ENCODE measurements at places on chromosomes 13 and 19. TPM values are rescaled to one million over a fixed set of nuclear protein-coding genes. Genes with fewer than 3 reads are reported as not detected.

DNA sequence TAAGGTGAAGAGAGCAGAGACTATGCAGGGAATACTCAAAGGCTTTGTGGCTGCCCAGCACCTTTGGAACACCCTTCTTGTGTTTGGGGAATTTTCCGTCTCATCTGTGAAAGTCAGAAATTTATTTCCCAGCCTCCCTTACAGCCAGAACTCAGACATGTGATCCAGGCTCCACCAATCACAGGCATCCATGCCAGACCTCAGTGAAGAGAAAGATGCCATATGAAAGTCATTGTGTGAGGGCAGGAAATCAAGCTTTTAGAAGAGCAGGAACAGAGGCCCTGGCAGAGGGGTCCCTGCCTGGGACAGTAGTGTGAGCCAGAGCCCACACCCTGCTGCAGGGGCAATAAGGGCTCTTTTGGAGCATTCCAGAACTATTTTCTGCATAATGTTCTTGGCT lies 12.1 kb downstream of the CCDC70 start:
- no peak for DNase-seq

ZSCAN5B gene
- total RNA-seq, result not detected

- no peak for DNase-seq
Measured at GRCh38 chr19:56837492-56838023, 3.0 kb downstream of the PEG3 start.

DNA sequence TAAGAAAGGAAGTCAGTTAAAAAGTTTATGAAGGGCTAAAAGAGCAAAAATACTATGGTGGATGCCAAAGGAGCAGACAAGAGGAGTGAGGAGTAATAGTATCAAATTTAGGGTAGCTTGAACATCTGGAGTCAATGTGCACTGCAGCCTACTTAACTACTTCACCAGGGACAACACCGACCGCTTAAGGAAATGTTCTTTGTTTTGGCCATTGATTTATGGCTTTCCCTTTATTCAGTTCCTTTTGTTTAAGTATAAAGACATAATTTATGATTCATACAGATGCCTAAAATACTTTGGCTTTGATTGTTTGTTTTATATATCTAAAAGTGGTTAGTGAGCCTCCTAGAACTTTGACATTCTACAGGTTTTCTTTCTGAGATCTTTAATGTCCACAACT lies 276.3 kb upstream of the PRR20A start:
- DNase-seq, result no peak

DNA sequence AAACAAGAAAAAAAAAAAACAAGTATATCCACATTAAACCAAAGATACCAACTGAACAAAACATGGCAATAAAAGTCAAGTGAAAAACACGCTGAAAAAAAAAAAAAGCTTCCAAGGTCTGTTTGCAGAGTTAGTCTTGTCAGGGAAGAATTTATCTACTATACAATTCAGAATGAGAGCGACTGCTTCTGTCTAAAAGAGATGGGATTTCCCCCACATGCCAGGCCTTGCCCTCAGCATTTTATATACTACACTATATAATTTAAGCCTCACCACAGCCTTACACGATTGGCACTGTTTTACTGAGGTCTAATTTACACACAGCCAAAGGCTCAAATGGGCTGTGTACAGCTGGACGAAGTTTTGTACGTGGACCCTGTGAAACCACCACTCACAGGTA lies 67.3 kb downstream of the FOXO1 start:
- no peak for DNase-seq

ZNF628 gene
- 10.8 TPM for total RNA-seq

GRCh38 chr19:765179-765738 lies 14.3 kb downstream of the MISP start:
- DNase-seq, result no peak

GRCh38 chr19:13505761-13506470 lies 363 bp downstream of the CACNA1A start:
- DNase-seq, result peak; percentile 80

- no peak for DNase-seq
Measured at GRCh38 chr13:34620074-34620850, 321.8 kb upstream of the NBEA start.

GRCh38 chr13:62113179-62113578 lies 697.5 kb upstream of the PCDH20 start:
- no peak for DNase-seq

DNA sequence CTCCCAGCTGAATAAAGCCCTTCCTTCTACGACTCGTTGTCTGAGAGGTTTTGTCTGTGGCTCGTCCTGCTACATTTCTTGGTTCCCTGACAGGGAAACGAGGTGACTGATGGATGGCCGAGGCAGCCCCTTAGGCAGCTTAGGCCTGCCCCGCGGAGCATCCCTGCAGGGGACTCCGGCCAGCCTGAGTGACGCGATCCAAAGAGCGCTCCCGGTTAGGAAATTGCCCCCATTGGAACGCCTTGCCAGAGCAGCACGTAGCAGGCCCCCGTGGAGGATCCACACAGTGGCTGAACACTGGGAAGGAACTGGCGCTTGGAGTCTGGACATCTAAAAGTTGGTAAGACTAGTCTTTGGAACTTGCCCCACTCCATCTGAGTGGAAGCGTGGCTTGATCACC lies 296.8 kb upstream of the SGCG start:
- DNase-seq, result no peak

ZSCAN4 gene
- total RNA-seq, result not detected

DNA sequence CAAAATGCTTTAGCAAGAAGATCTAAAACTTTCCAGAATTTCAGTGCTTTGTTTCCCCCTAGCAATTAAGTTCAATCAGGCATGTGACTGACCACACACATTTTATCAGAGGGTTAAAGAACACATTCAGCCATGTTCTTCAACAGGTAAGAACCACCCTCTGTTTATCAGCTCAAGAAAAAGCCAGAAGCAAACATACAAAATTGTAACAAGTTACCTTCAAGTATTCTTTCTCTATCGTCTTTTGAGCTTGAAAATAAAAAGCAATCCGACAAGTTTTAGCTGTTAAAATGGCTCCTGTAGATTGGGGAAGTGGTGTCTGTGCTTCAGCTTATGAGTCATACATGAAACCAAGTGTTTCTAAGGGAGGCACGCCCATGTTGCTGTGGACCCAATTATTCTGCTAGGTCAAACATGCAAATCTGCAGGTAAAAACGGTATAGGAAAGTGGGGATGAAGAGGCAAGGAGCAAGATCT lies at the start of gene ELF1:
Gene ELF1, minus strand, starts transcription at position 306 of the 477 bp plus-strand sequence. CDS start 37,262 bp downstream, outside the sequence.
- DNase-seq, result no peak

GRCh38 chr13:41212881-41213280 lies 18.5 kb upstream of the KBTBD7 start:
- DNase-seq, result no peak

SLC6A16 gene
- 1.7 TPM for total RNA-seq

SIGLEC8 gene
- total RNA-seq, result not detected

DNA sequence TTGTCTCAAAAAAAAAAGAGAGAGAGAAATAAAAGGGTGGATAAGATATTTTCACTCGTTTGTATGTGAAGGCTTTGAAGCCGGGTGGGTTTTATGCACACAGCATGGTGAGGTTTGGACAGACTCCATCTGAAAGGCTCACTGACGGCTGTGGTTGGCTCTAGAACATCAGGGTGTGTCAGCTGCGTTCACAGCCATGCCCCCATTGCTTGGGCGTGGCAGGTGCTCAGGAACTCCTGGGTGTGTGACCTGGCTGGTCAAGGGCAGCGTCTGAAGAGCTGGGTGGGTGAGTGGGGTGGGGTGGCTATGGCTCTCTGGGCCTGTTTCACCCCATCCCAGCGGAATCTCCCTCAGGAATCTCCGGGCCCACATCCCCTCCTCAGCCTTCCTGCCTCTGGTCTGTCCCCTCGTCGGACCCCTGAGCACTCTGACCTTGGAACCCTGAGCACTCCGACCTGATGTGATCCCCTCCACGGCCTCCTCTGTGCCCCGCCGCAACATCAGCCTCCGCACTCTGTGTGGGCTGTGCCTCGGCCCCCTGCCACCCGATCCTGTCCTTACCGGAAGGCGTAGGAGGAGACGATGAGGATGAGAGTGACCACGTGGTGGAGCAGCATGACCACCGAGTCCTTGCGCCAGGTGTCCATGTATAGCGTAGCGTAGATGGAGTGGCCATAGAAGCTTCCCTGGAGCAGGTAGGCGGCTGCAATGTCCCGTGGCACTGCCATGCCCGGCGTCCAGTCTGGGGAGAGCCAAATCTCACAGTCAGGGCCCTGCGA lies 12.2 kb downstream of the CERS1 start:
- DNase-seq, result no peak

GRCh38 chr13:87120476-87120875 lies 550.7 kb upstream of the SLITRK5 start:
- DNase-seq, result no peak

DNA sequence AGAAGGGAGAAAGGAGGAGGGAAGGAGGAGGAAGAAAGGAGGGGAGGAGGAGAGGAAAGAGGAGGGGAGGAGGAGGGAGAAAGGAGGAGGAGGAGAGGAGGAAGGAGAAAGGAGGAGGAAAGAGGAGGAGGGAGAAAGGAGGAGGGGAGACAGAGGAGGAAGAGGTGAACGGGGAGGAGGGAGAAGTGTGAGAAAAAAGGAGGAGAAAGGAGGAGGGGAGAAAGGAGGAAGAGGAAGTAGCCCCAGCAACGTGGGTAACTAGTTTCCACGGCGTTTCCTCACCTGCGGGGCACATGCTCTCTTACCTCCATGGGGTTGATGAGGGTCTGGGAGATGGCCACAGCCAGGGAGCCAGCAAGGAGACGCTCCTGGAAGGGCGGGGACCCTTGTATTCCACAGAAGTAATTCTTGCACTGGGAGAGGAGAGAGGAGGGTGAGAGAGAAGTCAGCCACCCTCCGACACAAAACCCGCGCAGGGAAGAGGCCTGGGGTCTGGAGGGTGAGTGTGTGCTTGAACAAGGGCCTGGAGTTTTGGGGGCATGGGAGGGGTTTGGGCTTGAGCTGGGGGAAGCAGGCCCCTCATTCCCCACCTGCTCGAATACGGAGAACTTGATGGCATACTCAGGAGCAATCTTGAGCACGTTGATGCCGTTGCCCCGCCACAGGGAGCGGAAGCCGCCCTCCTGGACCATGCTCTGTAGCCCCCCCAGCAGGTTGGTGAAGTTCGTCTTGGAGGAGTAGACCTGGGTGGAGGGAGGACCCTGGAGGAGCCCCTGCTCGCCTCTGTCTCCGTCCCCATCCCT lies 3.9 kb downstream of the SLC25A41 start:
- DNase-seq, result no peak

DNA sequence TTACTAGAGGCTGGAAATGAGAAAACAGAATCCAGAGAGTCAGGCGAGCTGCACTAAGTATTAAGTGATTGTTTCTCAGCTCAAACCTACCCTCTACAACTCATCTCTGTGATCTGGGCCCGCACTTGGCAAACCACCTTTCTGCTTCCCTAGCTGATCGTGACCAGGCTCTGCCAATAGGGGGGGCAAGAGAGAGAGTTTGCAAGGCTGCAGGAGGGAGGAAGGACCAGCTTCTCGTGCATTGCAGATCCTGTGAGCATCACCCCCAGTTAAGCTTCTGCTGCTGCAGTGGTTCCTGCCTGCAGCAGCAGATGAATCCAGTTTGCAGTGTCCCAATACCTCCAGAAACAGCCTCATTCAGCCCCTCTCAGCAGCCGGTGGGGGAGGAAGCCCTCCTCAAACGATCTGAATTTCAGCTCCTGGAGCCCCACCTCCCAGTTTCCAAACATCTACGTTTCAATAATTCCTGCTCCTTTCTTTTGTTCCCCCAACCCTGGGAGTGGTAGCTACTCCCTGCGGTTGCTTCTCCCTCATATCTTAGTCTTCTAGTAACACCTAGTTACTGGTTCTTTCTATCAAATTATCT lies 20.0 kb downstream of the XRCC1 start:
- peak; percentile 61 for DNase-seq

CEACAM7 gene
- total RNA-seq, result not detected

NKG7 gene
- not detected for total RNA-seq

DNA sequence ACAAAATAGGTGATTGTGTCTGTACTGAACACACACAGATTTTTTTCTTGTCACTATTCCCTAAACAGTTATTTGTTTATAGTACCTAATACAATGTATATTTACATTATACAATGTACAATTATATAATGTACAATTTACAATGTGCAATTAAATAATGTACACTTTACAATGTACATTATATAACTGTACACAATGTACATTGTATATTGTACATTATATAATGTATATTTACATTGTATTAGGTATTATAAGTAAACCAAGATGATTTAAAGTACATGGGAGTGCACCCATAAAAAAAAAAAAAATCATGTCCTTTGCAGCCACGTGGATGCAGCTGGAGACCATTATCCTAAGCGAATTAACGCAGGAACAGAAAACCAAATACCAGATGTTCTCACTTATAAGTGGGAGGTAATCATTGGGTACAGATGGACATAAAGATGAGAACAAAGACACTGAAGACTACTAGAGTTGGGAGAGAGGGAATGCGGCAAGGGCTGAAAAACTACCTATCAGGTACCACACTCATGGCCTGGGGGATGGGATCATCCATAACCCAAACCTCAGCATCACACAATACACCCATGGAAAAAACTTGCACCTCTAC lies 68.1 kb downstream of the ABCC4 start:
- DNase-seq, result no peak

PRODH2 gene
- not detected for total RNA-seq

DNA sequence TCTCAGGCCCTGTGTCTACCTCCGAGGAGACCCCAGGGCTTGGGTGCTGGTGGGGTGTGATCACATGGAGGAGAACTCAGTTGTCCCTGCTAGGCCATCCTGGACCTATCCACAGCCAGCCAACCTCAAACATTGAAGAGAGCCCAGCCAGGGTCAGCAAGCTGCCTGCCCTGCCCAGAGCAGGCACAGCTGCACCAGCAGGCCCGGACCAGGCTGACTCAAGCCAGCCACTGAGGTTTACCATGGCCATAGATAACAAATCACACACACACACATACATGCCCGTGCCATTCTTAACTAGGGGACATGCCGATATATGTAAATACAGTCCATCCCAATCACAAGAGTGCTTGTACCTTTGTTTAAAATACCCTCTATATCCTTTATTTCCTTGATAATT lies 8.1 kb downstream of the ARHGEF7 start:
- DNase-seq, result no peak

DNA sequence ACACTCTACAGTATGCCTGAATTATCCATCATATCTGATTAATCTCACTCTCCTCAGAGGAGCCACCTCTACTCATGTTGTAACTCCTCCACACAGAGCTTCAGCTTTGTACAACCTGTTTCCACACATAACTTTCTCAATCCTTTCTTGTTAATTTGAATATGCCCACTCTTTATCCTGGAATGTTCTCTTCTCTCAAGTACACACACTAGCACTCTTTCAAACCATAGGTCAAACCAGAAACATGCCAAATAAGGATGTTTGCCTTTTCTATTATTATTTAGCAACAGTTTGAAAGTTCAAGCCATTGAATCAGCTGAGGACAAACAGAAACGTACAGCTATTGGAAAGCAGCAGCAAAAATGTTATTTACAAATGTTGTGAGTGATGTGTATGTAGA lies 110.3 kb downstream of the MIPEP start:
- no peak for DNase-seq

DNA sequence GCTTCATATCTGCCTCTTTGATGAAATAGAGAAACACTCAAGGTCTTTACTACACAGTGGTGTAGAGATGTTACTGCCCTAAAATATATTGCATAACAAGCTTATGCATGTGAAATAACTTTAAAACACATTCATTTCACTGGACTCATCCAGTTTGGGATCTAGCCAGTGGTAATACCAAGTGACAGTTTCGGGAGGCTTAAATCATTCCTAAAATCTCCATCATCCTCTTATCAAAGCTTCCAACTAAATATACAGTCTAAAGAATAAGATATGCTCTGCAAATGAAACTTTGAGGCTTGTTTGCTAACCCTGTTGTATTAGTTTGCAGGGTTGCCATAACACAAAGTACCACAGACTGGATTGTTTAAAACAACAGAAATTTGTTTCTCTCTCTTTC lies 52.8 kb downstream of the THSD1 start:
- DNase-seq, result no peak

Data from H1 (cell line).